NCI-H2029 (cell line): ENCODE measurements at places on chromosomes 4 and X.
A peak's percentile ranks its signal among the peaks of the same experiment; 100 is the strongest.

DNA sequence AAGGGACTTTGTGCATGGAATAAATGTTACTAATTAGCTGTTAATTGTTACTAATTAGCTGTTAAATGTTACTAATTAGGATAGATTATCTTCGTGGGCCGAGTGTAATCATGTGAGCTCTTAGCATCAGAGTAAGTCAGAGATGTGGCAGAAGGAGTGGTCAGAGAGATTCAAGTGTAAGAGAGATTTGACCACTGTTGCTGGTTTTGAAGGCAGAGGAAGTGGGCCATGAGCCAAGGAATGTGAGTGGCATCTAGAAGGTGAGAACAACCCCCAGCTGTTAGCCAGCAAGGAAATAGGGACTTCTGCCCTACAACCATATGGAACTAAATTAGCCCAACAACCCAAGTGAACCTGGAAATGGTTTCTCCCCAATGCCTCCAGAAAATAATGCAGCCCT lies 28.2 kb downstream of the ODAPH start:
- DNase-seq, result no peak

DNA sequence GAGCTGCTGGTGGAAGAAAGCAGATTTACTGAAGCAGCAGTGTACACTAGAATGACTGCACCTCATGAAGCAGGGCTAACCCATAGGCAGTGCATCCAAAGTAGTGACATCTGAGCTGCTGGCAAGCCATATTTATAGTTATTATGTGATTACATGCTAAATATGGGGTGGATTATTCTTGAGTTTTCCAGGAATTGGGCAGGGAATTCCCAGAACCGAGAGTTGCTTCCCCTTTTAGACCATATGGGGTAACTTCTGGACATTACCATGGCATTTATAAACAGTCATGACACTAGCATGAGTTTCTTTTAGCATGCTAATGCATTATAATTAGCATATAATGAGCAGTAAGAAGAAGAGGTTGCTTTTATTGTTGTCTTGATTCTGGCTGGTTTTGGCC lies 665.8 kb upstream of the POU3F4 start:
- no peak for DNase-seq

GRCh38 chr4:81343536-81343935 lies 128.2 kb downstream of the RASGEF1B start:
- DNase-seq, result no peak

GRCh38 chrX:24395775-24396174 lies 35.3 kb downstream of the SUPT20HL1 start:
- peak; percentile 43 for DNase-seq

GRCh38 chr4:76691807-76692582 lies 205.9 kb downstream of the SOWAHB start:
- no peak for DNase-seq

DNA sequence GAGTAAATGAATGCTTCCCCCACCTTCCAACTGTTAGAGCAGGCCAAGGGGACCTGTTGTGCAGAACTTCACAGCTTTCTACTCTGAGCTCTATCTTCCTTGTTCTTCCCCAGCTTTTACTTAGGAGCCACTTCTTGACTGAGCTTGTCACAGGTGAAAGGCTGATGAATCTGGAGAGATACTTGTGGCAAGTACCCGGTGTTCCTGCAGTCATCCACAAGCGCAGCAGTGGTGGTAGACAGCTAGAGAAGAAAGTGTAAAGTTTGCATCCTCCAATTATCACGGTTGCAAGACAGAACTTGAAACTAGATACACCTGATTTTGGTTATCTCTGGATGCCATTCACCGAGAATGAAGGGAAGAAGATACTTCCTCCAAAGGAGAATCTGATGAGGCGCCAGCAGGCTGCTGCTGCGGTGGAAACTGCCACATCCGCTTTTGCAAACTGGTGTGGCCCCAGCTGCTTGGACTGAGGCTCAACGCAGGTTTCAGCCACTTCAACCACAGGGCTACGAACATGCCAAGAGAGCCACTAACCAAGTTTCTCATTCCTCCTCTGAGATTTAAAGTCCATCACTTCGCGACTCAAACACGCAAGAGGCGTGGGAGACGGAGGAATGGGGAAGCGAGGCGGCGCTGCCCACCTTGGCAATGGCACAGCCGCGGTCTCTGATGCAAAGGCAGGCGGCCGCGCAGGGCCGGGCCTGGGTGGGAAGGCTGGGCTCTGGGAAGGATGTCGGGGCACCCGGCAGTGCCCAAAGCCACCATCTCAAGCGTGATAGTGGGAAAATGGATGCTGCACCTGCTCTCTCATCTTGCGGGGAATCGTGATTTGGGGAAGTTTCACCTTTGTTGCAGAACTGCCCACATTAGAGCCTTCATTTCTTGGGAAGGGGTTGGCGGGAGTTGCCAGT lies 1.3 kb upstream of the FHIP1A start:
- DNase-seq, result no peak

- no peak for DNase-seq
These were observed 233.2 kb downstream of the EPHA5 start for GRCh38 chr4:65437102-65437501.

DNA sequence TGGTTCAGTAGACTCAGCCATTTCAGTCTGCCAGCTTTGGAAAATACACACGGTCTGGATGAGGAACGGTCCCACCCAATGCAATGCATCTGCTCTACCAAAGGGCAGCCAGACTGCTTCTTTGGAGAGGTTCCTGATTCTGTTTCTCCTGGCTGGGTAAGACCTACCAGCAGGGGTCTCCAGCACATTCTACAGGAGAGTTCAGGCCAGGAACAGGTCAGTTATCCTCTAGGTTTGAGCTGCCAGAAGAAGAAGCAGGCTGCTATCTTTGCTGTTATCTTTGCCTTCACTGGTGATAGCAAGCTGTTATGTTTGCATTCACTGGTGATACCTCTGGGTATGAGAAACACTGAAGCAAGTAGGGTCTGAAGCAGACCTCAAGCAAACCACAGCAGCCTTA lies 45.5 kb upstream of the PBDC1 start:
- DNase-seq, result no peak

DNA sequence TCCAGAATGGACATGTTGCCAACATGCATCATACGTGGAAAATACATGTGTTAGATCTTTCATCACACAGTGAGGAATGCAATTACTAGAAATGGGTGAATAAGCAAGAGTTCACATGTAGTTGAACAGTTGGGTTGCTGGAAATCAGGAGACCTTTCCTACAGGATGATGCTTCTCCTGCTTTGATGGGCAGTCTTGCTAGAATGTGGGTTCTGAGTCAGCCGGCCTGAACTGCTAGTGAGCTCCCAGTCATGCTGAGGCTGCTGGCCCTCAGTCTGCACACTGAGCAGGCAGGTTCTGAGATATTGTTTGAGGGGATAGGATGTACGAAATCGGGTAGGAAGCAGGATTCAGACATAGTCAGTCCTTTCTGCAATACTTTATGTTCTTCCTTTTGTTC lies 20.2 kb downstream of the MSL3 start:
- DNase-seq, result no peak

GRCh38 chr4:183783991-183784553 lies 121.0 kb upstream of the STOX2 start:
- no peak for DNase-seq

DNA sequence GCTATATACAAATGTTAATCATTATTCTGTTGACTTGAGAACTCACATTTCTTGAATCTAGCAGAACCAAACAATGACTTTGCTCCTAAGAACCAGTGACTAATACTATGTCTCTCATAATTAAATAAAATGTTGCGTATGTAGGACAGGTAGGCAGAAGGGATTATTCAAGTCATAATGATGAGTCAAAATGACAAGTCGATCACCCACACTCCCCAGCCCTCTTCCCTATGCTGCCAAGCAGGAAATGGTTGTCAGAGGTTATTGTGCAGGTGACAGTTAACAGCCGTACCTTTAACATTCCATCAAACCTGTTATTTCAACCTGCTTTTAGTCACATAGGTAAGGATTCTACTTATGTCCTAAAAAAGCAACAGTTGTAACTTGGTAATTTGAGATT lies 22.0 kb upstream of the STK26 start:
- no peak for DNase-seq

DNA sequence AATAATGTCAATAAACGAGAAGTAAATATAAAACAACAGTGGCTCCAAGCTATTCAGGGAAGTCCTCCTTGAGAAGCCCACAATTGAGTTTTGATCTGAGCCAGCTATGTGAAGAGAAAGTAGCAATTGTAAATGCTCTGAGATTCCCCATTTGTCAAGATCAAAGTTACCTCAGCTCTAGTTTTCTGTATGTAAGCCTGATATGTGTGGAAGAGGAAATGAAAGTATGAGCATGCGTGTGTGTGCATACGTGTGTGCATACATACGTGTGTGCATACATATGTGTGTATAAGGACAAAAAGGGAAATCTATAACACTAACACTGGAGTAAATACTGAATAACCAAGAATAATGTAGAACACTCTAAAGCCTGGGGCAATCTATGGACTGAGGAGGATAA lies 130.3 kb downstream of the SCFD2 start:
- no peak for DNase-seq

GRCh38 chrX:21996872-21997455 lies 35.2 kb upstream of the PHEX start:
- no peak for DNase-seq

DNA sequence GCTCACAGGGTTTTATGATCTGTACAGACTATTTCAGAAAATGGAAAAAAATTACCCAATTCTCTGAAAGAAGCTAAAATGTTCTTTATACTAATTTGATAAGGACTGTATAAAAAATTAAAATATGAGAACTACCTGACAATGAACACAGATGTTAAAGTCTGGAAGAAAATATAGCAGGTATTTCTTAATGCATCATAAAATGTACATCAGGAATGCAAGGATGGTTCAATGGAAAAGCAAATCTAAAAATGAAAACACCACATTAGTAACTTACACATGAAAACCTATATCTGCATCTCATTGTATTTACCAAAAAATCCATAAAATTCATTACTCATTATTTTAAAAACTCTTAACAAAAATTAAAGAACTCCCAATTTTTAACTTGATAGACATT lies 39.4 kb downstream of the ARHGAP6 start:
- DNase-seq, result no peak

- DNase-seq, result no peak
These were observed 91.9 kb downstream of the GPC4 start for GRCh38 chrX:133323431-133323830.
